ENCODE measurements at places on chromosomes 11 and 22.

DNA sequence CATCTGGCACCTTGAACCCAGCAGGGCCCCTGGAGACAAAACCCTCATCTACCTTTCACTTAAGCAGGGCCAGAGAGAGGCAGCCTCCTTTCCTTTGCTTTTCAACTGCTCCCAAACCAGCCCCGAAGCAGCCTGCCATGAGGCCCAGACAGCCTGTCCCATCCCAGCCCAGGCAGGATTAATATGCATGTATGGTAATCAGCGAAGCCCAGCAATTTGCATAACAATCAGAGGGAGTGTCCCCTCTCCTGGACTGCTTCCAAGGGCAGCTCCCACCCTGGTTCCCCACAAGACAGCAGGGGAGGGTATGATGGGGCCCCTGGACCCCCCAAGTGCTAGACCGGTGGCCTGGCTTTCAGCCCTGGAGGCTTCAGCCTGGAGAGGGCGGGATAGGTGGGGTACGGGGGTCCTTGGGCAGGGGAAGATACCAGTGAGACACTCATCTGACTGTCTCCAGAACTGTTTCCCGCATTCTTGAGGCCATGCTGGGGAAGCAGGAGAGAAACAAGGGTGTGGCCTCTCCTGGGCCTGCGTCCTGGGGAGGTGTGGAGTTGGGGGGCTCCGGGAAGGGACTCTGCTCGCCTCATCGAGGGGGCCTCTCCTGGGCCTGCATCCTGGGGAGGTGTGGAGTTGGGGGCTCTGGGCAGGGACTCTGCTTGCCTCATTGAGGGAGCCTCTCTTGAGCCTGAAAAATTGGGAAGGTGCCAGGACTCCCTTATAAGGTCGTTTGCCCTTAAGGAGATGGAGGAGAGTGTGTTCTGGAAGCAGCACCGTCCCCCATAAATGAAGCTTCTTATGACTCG, 93.2 kb upstream of the PRR5 start:
- DNase-seq, result peak; percentile 20

- DNase-seq, result no peak
These were observed 6.2 kb downstream of the SMTNL1 start for GRCh38 chr11:57543593-57543992.

DNA sequence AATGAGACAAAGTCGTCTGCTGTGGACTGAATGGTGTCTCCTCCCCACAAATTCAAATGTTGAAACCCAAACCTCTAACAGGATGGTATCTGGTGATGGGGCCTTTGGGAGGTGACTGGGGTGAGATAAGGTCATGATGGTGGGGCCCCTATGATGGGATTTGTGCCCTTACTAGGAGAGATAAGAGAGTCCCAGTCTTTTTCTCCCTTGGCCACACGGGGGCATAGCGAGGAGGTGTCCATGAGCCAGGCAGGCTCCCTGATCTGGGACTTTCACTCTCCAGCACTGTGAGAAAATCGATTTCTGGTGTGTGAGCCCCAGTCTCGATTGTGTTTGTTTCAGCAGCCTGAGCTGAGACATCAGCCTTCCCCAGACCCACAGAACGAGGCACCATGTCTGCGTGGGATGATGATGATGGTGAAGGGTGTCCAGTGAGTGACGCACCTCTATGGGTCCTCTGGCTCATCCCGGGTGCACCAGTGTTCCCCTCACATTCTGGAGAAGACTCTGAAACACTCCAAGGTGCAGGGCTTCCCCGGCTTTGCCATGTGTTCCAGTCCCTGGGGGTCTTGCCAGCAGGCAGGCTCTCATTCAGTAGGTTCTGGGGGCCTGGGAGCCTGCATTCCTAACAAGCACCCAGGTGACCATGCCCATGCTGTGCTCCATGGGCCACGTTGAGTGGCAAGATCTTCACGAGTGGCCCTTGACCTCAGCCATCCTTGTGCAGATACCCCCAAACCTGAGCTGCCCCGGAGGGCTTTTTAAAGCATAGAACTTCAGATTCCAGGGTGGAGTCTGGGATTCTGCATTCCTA, 363.0 kb downstream of the CTTN start:
- no peak for DNase-seq

DNA sequence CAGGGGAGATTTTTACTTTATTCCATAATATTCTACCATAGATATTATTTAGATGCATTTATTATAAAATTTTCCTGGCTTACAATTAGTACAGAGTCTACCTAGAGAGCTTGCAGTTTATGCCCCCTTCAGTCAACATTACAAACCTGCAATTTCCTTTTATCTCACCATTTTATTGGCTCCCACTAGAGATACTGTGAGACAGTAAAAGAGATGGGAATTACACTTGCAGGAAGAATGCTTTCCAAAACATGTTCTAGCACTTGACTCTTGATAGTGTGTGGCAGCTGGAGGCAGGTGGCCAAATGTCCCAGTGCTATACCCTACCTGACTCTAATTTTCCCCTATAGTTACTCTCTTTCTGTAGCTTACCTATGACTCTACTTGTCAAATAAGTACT, 863.2 kb downstream of the DLG2 start:
- no peak for DNase-seq

DNA sequence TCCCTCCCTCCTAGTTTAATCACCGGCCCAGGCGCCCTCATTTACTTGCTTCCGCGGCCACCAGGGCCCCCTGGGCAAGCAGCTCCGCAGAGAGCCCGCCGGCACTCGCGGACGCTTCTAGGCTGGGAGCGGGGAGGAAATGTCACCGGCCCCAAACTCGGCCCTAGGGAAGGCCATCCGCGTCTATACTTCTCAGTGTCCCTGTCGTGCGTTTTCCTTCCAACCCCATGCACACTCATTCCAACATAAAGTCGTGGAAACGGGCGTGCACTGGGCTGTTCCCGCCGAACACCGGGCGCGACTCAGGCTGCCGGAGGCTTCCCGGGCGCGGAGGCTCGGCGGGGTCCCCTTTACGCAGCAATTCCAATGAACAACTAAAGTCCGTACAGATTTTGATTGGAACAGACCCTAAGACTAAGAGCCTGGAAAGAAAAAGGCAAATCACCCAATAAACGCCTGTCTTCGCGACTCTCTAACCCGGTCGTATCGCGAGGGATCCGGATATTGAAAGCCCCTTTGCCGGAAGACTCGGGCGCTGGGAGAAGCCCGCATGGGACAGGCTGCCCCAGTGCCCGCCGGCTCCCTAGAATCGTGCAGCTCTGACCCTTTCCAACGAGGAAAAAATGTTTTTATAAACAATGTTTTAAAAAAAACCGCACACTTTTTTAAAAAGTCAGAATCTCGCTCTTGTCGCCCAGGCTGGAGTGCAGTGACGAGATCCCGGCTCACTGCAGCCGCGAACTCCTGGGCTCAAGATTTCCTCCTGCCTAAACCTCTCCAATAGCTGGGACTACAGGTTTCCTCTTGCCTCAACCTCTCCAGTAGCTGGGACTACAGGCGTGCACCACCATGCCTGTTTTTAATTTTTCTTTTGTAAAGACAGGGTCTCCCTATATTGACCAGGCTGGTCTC, 1.3 kb upstream of the BARX2 start:
- DNase-seq, result no peak

DNA sequence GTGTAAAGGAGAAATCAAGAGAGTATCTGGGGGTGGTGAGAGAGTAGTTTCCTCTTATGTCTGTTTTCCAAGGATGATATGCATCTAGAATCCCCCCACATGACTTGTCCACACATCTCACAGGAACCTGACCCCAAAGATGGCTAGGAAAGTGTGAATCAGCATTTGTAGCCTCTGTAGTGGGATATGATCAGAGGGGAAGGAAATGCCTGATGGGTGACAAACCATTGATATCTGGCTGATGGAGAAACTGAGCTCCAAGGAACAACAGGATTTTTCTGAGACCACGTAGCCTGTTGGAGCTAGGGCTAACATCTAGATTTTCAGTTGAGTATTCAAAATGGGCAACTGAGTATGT, 369.4 kb downstream of the DDX10 start:
- peak; percentile 73 for DNase-seq

GRCh38 chr11:120964857-120965256, 59.0 kb upstream of the TBCEL start:
- DNase-seq, result peak; percentile 39

Measured in EH (cell line).